ENCODE measurements at places on chromosomes 12 and 14.
A peak's percentile ranks its signal among the peaks of the same experiment; 100 is the strongest.

DNA sequence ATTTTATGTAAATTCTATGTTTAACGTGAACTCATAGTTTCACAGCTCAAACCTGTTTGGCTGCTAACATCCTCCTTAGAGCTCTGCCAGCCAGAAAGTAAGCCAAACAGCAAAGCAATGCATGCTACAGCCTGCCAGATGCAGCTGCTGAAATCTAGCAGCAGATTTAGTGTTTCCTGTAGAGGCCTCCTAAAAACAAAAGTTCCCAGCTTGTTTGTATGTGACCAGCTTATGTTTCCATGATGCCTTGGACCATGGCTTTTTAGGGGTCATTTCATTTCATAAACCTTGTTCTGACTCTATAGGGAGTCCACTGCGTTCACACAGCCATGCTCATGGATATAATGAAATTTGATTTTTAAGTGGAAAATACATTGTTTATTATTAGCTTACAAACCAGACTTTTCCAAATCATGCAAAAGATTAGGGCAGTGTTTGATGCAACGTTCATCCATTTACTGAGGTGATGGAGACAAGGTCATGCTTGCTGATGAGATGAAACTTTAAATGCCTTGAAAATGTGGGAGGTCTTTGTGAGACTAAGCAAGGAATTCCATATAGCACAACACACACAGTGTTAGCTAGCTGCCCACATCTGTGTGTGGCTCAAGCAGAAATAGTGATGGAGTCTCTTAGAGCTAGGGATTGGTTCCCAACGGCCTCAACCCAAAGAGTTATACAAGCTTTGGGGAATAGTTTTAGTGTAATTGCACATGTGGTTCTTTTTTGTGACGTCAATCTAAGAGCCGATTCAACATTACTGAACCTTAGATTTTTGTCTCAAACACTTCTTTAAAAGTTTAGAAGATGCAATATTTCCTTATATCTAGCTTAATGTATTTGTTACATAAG, 157.5 kb upstream of the LRIG3 start:
- DNase-seq = no peak

GRCh38 chr12:12240662-12241340, 26.0 kb downstream of the LRP6 start:
- no peak for DNase-seq

- DNase-seq = no peak
Measured at GRCh38 chr14:76974365-76974764, 54.1 kb downstream of the IRF2BPL start.

GRCh38 chr14:34496679-34497513, 34.9 kb upstream of the SPTSSA start:
- DNase-seq = no peak

GRCh38 chr14:87686746-87687145, 306.2 kb downstream of the GALC start:
- DNase-seq = no peak

DNA sequence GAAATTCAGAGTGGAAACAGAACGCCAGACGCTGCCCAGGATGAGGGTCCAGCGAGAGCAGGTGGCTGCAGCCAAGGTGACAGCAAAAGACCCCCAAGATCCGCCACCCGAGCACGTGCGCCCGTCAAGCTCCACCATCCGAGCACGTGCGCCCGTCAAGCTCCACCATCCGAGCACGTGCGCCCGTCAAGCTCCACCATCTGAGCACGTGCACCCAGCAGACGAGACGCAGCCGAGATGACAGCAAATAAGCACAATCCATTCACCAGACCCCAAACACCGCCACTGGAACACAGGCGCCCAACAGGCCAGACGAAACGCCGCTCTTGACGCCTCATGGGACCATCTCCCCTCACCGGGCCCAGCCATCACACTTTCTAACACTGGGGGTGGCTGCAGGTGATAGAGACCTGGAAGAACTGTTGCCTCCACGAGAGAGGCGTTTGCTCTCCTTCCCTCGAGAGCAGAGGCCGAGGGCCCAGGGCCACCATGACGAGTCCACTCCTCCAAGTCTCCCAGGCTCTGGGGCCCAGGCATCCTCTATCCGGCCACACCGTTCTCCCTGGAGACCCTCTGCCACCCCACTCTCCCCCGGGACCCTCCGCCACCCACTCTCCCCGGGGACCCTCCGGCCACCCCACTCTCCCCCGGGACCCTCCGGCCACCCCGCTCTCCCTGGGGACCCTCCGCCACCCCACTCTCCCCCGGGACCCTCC, 62.1 kb upstream of the GALNT9 start:
- no peak for DNase-seq

GRCh38 chr12:93785249-93786010, 108.3 kb downstream of the CRADD start:
- peak; percentile 85 for DNase-seq

DNA sequence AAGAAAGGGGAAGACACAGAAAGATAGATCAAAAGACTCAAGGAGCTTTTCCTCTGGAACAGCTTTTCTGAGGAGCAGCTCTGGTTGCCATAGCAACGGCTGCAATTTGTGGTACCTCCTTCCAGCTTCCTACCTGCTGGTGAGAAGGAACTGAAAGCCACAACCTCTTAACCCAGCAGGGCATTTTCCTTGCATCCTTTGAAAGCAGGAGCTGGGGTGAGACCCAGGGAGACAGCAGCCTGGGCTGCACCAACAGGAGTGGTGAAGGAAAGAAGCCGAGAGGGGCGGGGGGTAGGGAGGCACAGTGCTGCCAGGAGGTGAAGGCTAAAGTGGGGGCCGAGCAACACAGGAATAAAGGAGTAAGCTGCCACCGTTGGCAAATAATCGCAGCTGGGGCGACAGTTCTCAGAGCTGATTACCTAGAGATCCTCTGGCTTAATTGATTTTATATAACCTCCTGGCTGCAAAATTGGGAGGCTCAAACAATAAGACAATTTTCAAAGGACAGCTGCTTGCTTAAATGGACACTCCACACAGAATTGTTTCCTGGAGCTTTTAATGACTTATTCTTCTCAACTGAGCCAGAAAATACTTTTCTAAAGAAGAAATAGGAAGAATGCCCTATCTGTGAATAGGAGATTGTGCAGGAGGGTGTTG, 129.4 kb downstream of the RPAP3 start:
- DNase-seq = no peak

- no peak for DNase-seq
Measured at GRCh38 chr12:3571724-3572123, 80.7 kb downstream of the PRMT8 start.

DNA sequence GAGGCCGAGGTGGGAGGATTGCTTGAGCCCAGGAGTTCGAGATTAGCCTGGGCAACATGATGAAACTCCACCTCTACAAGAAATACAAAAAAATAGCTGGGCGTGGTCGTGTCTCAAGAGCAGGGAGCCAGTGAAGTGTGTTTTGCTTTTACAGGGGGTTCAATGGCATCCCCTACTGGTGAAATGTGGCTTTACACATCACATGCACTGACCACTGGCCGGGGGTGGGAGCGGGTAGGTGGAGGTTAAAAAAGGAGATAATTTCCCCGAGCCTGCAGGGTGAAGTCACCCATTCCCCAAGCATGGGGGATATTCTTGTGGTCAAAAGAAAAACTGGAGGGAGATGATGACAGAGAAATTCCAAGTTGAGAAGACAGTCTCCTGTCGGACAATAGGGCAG, 63.6 kb upstream of the PWP1 start:
- DNase-seq = no peak

GRCh38 chr12:124863416-124864325, at the start of gene SCARB1:
TSS of gene SCARB1 (minus strand) at chr12:124863864. CDS start at chr12:124863720, 144 bp downstream.
- peak; percentile 79 for DNase-seq
